GM06990 (cell line): ENCODE measurements at places on chromosomes 5 and 9.

DNA sequence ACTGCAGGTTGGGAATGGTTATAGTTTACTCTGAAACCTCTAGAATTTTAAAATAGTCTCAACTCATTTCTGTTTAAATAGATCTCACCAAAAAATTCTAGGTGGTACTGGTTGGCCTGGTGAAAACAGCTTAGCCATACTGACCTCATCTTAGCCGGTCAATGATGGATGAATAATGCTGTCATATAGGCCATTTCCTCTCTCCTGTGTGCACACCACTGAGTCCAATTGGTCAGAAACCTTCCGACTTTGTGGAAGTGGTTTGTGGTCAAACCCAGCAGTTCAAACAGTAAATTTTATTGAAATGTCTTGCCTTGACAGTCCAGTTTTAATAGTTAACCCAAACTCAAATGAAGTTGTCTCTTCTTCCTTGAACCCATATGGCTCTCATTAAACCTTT, 98.6 kb downstream of the GIN1 start:
- DNase-seq = peak; percentile 9

DNA sequence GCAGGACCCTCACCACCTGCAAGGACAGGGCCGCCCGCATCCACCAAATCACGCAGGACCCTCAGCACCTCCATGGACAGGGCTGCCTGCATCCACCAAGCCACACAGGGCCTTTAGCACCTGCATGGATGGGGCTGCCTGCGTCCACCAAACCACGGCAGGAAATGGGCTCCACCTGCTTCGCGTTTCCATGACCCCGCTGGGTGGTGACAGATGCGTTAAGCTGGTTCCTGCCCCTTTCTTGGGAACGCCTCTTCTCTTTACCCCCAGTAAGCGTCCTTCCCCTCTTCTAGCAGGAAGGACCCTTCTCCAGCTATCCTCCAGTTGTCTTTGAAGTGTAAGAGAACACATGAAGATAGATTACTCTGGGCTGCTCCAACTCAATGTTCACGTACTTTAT, 13.5 kb downstream of the FBP1 start:
- no peak for DNase-seq

DNA sequence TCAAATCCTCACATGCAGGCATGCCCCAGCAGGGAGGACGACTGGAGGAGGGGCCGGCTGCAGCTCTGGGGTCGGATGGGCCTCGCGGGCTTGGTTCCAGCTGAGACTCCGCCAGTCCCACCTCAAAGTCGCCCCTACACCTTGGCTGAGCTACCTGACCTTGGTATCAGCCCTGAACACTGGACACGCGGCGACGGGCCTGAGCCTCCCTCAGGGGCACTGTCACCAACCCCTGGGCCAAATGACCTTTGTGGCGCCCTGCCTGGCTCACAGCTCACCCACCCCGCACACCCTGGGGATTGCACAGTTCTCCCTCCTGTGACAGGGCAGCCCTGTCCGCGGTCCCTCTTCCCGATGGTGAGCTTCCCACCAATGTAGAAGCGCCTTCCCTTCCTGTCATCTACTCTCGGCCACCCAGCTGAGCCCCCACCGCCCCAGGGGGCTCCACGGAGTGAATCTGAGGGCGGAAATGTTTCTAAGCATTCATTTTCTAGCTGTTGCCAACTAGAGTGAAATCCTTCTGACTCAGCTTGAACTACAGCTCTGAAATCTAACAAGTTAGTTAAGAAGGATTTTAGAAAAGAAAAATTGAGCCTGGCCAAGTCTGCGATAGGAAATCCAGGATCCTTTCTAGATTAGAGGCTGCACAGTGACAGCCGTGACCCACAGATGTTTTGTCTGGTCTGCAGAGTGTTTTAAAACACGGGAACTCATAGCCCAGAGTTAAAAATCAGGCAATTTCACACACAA, 138.9 kb upstream of the PHYKPL start:
- no peak for DNase-seq

- DNase-seq = no peak
These were observed 375.8 kb downstream of the RAB3C start for GRCh38 chr5:58958701-58959100.

DNA sequence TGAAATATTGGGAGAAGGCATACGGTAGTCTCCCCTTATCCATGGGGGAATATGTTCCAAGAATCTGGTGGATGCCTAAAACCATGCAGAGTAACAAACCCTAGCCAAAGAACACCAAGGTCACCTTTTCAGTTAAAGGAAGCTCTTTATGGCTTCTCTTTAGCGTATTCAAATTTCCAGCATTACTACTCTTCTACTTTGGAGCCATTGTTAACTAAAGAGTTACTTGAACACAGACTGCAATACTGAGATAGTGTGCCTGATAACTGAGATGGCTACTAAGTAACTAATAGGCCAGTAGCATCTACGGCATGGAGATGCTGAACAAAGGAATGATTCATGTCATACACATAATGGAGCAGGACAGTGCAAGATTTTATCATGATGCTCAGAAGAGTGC, 84.5 kb upstream of the SPEF2 start:
- DNase-seq = no peak

DNA sequence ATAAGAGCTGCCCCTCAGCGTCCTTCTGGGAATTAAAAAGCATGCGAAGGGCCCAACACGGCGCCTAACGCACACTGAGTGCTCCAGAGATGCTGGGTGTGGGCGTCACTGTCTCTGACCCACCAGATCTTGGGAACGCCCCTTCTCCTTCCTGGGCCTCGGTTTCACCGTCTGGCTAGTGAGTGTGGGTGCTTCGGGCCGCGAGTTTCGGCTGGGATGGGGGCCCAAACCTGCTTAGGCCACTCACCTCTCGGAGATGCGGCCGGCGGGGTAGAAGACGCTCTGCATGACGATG, 3.7 kb downstream of the PIP5KL1 start:
- no peak for DNase-seq

- DNase-seq = no peak
These were observed 166.3 kb downstream of the RORB start for GRCh38 chr9:74663439-74663838.

DNA sequence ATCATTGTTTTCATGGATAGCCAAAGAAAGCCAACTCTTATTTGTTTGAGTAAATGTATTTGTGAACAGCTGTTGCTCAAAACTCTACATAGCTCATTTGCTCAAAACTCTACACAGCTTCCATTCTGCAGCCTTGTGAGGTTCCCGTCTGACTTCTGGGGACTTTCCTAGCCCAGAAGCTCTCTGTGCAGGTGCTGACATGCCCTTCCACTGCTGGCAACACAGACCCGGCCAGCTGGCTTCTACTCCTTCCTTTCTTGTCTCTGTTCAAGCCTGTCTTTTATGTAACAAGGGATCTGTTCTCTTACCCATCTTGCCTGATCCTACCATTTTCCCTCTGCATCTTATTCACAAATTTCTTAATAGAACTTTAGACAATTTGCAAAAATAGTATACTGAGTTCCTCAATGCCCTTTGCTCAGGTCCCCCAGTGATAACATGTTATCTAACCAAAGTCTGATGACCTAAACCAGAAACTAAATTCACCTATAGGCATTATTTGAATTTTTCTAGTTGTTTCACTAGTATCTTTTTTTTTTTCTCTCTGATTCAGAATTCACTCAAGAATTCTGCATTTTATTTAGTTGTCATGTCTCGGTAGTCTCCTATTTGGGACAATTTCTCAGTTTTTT, 556.5 kb upstream of the SEMA6A start:
- peak; percentile 22 for DNase-seq

- no peak for DNase-seq
These were observed 9.0 kb downstream of the FOCAD start for GRCh38 chr9:20693068-20693467.

DNA sequence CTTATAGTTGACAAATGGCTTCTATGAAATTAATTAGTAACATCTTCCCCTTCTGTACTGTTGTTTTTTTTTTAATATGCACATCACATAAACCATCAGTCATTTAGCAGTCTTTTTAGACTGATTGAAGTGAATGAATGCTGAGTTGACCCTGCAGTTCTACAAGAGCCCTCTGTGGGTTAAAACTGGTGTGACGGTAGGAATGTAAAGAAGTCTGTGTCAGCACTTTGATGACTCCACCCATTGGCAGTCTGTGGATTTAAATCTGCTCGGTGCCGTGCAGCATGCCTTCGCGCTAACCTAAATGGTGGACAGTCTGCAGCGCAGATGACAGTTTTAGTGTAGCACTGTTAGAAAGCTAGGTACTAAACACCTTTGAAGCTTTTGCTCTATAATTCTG, 3.1 kb downstream of the GTF3C4 start:
- DNase-seq = no peak

DNA sequence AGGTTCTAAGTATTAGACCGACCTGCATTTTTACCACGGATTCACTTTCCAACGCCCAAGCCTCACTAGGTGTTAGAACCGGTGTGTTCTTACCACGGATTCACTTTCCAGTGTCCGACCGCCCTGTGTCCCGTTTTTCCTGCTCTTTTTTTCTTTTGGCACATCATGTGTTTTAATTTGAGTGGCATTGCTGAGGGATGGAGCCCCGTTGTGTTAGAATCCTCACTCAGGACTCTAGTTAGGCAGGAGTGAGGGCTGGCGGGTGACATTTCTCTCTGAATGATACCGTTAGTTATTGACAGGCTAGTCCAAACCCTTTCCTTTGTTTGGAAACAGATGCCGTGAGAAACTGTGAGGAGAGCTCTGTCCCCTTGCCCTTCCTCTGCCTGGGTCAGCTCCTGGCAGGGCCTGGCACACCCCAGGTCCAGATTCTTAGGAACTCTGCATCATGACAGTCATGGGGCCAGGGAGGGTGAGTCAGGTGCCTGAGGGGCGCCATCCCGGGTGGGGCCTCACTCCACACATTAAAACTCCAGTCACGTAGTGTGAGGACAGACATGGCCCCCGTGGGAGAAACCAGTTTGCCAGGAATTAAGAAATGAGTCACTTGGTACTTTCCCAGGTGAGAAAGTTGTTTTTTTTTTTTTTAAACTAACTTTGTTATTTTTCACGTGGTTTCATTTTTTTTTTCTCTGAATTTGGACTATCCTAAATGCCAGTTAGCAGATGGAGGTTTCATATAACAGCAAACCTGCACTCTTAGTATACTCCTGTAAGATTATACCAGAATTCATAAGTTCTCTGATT, 15.8 kb downstream of the EXOC3 start:
- DNase-seq = peak; percentile 66

DNA sequence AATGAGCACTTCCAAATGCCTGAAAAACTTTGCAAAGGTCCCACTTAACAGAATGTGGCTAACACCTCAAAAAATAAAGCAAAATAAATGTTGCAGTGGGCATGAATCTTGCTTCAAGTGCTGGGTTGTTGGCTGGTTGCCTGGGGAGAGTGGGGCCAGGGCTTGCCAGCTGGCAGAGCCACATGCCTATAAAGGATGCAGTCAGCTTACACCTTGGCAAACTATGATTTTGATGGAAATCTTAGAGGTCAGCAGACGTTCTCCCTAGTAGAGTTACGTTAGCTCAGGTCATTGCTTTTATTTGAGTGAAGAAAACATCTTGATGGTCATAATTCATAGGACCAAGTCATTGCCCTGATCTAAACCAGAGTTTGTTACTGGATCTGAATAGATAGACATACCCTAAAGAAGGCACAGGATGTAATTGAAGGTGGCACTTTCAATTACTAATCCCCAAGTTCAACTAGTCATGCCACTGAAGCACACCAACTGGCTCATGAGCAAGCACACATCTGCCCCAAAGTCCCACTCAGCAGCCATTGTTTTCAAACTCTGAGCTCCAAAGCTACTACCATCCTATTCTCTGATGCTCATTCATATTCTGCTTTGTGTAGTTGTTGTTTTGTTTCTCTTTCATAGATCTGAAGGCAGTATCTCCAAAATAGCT, 51.2 kb upstream of the ZSWIM6 start:
- DNase-seq = no peak

- DNase-seq = no peak
These were observed 21.5 kb downstream of the XPA start for GRCh38 chr9:97675655-97676054.

DNA sequence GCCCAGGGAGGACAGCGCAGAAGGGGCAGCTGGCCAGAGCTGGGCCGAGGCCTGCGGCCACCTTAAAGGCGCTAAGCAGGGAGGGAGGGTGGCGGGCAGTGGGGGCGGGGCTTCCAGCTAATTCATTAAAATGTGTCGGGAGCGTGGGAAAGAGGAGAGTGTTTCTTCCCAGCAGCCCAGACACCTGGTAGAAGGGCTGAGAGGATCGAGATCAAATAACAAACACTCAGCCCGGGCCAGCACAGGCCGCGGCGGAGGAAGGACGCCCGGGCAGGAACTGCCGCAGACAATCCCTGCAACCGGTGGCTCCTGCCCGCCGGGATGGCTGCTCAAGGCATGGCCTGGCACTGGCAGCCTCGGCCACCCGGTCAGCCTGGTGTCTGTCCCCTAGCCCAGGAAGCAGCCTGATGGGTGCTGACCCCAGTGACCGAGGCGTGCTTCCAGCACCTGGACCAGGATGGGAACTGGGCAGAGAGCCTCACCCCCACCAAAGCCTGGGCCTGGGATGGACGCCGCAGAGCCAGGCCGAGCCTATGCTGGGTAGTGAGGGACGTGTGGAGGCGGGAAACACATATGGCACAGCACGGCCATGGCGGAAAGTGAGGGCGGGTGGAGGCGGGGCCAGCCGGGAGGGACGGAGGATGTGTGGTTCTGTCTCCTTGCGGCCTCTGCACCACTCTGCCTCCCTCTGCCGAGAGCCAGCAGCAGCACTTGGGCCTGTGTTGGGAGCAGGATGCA, 3.2 kb upstream of the NRARP start:
- DNase-seq = peak; percentile 76

- DNase-seq = peak; percentile 42
These were observed 138.8 kb upstream of the WWC1 start for GRCh38 chr5:168152660-168153059.
